ENCODE measurements at places on chromosomes 4 and X.

GRCh38 chrX:154793084-154793795, 12.0 kb downstream of the MPP1 start:
- no peak for DNase-seq
- no peak overlapping the region for H3K4me3 ChIP-seq
- no peak overlapping the region for H3K27ac ChIP-seq
- H3K4me1 ChIP-seq: peaks cover 20% of the 10 kb centered on the region

DNA sequence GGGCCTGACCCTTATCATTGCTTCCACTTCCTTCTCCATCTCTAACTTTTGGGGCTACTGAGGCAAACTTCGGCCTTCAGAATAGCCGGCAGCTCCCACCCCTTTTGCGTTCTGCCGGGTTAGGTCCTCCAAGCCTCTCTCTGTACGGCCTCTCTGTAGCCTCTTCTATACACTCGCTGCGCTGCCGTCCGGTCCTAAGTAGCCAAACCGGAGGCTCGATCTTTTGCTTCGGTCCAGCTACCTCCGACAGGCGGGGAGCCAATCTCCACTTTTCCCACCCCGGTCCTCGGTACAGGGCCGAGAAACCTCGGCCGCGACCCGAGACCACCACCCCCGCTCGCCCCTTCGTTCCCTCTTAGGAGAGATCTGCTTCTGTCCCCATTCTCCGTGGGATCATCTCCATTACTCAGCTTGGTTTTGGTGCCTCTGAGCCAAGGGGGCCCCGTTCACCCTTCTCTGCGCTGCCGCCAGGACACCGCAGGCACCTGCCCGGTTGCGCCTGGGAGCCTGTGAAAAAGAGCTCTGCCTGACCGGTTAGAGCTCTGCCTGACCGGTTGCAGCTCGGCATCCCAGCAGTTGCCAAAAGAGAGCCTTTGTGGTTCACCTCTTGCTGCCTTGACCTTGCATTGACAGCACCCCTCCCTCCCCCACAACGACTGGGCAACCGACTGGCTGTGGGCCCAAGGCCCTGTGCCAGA, 1.0 kb upstream of the HTR2C start:
- no peak overlapping the region for H3K27ac ChIP-seq
- peaks cover 4% of the 10 kb centered on the region for H3K36me3 ChIP-seq
- H3K4me1 ChIP-seq: no peaks in the 10 kb centered on the region
- DNase-seq: no peak
- H3K4me3 ChIP-seq: no peak overlapping the region
- H3K27me3 ChIP-seq: peaks cover 70% of the 10 kb centered on the region

GRCh38 chr4:35087218-35087617, 1157.1 kb downstream of the ARAP2 start:
- no peak overlapping the region for H3K27ac ChIP-seq
- no peaks in the 10 kb centered on the region for H3K36me3 ChIP-seq
- H3K4me3 ChIP-seq: no peak overlapping the region
- H3K4me1 ChIP-seq: no peaks in the 10 kb centered on the region
- H3K27me3 ChIP-seq: no peaks in the 10 kb centered on the region

DNA sequence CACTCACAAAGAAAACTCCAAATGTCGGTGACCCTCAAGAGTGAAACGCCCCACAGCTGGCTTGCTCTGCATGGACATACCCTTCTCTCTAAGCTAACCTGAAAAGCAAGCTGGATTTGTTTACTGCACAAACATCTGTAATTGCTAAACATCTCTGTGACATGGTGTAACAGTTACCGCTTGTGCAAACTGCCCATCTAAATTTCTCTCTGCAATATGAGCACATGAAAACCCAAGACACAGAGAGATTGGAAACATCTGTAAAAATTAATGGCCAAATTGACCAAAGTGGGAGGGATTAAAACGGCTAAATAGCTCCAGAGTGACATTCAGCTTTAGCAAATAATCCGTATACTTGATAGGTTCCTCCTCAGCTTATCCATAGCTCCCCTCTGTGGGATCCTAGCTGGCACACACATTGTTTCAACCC, 155.0 kb upstream of the MAP3K15 start:
- H3K27me3 ChIP-seq: no peaks in the 10 kb centered on the region
- peak overlapping the region; percentile 60 for H3K27ac ChIP-seq
- peaks cover 30% of the 10 kb centered on the region for H3K4me1 ChIP-seq
- H3K36me3 ChIP-seq: peaks cover 4% of the 10 kb centered on the region

All from activated T-cell treated with anti-CD3 and anti-CD28 coated beads, Interleukin-2, amount 50 U/mL, for 72 hours (primary cell).